ENCODE measurements at places on chromosomes 7 and 10. TPM values are rescaled to one million over a fixed set of nuclear protein-coding genes. Genes with fewer than 3 reads are reported as not detected.

ING3 gene
- total RNA-seq: 17.3 TPM

GIMAP7 gene
- total RNA-seq: not detected

CLIP2 gene
- total RNA-seq: 44.3 TPM

SDK1 gene
- 19.5 TPM for total RNA-seq

MMP21 gene
- total RNA-seq: not detected
